ENCODE measurements at places on chromosomes 4 and X.

GRCh38 chr4:179755322-179755721, 2313.1 kb upstream of the AGA start:
- DNase-seq, result no peak

DNA sequence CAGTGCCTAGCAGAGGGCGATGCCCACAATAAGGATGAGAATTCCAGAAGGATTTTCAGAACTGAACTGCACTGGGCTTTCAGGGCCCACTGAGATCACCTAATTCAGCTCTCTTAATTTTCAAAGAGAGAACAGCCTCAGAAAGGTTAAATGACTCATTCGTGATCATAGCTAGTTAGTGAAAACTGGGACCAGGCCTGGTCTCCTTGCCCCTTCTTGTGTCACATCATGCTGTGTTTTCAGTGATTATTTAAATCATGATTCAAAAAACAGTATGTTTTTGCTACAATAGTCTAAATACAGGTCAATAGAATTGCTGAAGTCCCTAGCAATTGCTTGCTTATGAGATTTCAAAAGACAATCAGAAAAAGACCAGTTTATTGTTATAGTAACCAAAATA, 136.4 kb upstream of the PLAC1 start:
- no peak for DNase-seq

DNA sequence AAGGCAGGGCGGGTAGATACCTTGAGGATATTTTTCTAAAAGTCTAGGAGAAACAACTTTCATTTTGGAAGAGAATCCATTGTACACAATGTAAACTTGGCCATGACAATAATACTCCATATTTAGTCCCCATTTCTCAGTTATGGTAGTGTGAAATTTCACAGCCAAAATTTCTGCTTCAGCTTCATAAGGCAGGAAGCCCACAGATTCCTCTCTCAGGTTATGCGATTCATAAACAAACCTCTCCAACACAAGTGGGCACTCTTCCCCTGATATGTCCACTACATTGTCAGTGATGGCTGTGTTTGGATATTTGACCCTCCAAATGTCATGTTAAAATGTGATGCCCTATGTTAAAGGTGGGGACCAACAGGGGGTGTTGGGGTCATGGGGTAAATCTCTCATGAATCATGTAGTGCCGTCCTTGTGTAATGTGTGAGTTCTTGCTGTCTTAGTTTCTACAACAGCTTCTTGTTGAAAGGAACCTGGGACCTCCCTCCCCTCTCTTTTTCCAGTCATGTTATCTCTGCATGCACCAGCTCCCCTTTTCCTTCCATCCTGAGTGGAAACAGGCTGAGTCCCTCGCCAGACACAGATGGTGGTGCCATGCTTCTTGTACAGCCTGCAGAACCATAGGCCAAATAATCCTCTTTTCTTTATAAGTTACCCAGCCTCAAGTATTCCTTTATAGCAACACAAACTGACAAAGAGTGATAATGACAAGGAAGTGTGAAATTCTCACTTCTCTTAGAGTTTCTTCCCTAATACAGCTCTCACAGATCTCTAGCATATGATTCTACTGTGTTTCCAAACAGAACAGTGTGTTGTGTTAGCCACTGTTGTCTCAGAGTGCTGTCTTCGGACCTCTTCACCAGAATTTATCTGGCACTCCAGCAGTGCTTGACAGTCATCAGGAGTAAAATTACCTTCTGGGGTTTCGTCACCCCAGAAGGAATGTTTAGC, 598.4 kb upstream of the GNPDA2 start:
- no peak for DNase-seq

DNA sequence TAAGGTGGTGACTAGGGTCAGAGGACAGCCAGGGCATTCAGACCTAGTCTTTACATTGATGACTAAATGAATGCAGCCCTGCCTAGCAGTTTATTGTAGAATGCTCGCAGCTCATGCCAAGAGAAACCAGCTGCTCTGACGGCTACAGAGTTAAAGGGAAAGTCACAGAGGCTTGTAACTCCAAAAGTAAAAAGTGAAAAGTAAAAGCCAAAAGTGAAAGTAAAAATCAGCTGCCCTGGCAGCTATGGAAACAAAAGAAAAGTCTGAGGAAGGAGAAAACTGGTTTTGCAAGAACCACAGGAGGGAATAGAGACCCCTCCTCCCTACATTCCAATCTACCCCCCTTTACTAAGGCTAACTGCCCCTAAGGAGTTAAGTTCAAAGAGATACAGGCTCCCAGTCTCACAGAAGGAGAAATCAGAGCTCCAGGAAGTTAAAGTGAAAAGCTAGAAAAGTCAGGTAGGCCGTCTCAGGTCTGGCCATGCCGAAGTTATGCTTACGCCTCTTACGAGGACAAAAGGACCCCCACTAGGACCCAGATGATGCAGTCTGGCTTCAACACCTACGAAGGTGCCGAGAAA, 6.0 kb downstream of the GAGE10 start:
- DNase-seq, result no peak

- DNase-seq, result no peak
Observed at GRCh38 chr4:81592701-81593100, 121.0 kb upstream of the RASGEF1B start.

DNA sequence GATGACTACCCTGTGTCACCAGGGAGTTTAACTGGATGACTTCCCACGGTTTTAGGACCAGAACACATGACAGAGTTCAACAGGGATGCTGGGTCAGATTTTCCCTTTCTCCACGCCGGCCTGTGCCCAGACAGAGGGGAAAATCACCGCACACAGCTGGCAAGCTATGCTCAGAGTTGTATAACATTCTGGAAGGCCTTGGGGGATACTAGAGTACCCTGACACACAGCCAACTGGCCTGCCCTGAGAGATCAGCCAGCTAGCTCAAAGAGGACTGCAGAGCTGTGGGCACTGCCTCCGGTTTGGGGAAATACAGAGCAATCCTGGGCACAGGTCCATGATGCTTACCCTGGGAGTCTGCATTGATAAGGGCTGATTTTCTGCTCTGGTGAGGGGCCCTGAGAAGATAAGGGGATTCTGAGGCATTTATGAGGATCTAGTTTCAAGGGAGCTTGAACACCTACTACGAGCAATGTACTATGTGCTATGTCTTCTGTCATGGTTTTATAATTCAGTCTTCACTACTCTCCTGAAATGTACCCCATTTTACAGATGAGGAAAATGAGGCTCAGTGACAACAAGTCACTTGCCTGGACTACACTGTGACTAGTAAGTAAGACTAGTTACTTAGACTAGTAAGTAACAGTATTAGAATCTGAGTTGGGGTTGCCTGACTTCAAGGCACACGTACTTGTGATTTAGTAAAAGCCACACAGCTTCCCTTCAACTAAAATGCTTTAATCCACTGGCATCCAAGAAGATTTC, 14.7 kb downstream of the C4orf54 start:
- no peak for DNase-seq

GRCh38 chr4:88866862-88867550, 169.4 kb upstream of the NAP1L5 start:
- DNase-seq, result no peak

GRCh38 chrX:108270739-108271396, 167.4 kb downstream of the COL4A6 start:
- no peak for DNase-seq

- DNase-seq, result no peak
Observed at GRCh38 chr4:183350317-183351071, 28.3 kb upstream of the CLDN24 start.

DNA sequence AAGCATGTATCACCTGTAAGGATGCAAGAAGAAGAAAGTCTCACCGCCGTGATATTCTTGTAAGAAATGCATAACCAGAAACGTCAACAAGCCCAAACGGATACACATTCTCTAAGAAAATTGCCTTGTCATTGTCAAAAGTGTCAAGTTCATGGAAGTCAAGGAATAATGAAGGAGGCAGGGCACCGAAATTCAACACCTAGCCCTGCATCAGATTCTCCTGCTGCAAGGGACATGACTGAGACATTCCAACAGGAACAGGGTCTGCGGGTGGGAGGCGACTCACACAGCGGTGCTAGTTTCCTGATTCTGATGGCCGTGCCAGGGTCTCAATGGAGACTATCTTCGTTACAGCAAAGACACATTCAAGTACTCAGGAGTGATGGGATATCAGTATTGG, 26.7 kb downstream of the IRF2 start:
- no peak for DNase-seq

- no peak for DNase-seq
Observed at GRCh38 chrX:69564665-69565064, 51.2 kb upstream of the EDA start.

GRCh38 chr4:37687194-37687562, 1.0 kb upstream of the RELL1 start:
- DNase-seq, result no peak

GRCh38 chrX:40318076-40318475, 220.3 kb upstream of the BCOR start:
- DNase-seq, result no peak

DNA sequence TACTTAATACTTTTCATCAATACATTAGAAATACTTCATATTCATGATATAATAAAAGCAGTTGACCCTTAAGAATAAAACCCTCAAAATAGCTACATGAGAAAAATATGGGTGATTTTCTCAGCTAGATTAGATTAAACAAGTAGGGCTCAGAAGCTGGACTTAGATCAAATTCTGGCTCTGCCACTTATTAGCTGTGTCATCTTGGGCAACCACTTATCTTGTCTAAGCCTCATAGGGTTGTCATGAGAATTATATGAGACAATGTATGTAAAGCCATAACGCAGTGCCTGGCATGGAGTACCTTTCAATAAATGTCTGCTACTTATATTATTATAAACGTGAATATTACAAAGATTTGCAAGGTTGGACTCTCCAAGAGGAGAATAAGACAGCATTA, 84.3 kb upstream of the PGRMC2 start:
- DNase-seq, result no peak

- DNase-seq, result no peak
Observed at GRCh38 chrX:48617542-48618340, 20.4 kb downstream of the WDR13 start.

DNA sequence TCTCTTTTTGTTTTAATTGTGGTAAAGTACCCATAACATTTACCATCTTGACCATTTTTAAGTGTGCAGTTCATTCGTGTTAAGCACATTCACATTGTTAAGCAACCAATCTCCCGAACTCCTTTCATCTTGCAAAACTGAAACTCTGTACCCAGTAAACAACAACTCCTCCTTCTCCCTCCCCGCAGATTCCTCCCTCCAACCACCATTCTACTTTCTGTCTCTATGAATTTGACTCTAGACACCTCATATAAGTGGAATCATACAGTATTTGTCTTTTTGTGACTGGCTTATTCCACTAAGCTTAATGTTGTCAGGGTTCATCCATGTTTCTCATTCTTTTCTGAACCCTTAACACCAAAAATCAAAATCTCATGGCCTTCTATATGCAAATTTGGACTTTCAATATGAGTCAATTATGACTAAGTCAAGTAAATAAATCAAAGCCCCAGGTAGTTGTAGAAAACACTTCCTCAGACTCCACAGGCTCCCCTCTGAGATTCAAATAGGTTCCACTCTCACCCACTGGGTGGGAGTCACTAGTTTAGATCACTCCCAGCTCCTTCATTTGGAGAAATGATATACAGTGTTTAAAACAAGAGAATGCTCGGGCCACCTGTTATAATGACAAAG, 9.8 kb upstream of the RTL5 start:
- no peak for DNase-seq

- no peak for DNase-seq
Observed at GRCh38 chrX:112834031-112834845, 6.4 kb downstream of the AMOT start.

GRCh38 chrX:38045538-38046096, 39.3 kb downstream of the SYTL5 start:
- no peak for DNase-seq

DNA sequence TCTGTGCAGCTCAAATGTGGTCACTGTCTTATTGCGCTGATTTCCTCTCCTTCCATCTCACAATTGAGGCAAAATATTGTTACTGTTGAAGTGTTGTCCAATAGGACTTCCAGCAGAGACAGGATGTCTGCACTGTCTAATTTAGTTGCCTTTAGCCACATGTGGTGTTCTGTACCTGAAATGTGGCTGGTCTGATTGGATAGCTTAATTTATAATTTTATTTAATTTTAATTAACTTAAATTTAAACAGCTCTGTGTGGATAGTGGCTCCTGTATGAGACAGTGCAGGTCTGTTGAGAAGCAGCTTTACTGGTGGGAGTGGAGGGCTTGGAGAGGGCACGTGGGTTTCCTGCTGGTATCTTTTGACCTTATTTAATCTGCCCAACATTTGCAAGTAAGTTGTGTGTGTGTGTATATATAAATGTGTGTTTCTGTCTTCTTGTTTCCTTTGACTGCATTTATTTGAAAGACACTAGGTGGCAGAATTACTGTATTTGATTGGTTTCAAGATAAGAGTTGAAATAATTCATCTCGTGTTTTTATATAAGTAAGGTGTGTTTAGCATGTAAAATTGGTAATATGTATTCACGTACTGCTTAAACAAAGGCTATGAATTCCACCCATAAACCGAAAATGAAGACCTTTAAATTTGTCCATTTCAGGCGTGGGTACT, 55.3 kb upstream of the MSANTD1 start:
- DNase-seq, result no peak

- no peak for DNase-seq
Observed at GRCh38 chr4:185914583-185915199, 102.7 kb upstream of the SORBS2 start.

- no peak for DNase-seq
Observed at GRCh38 chrX:53794181-53794580, 107.7 kb upstream of the HUWE1 start.

DNA sequence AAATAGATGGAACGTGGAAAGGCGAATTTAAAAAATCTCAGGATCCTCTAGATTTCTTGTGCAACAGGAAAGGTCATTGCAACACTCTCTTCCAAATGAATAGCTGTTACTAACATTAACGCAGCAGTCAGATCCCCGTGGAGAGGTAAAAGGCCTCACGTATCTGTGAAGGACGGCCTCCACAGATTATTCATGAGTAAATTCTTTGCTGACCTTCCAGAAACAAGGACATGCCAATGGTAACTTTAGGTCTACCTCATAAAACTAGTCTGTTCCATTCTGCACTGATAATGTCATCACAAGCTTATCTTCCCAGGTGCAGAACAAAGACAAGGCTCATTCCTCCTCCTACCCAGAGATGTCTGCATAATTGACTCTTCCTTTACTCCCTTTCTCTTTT, 16.1 kb upstream of the REPS2 start:
- DNase-seq, result no peak

DNA sequence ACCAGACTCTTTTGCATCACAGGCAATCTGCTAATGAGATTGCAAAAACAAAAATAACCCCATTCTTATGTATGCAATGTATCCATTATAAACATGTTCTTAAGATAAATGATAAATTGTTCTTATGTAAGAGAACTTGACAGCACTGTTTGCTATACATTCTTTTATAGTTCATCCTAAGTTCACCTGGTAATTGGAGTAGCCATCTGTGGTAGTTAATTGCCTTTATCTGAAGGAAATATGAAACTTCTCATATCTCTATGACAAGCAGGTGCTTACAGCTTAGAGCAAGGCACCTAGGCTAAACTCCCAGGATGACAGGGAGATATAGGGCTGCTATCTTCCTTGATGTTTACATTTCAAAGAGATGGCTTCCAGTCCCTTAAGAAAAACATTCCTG, 21.3 kb upstream of the CLCN5 start:
- DNase-seq, result no peak

- DNase-seq, result no peak
Observed at GRCh38 chr4:20087522-20087911, 164.2 kb upstream of the SLIT2 start.

- DNase-seq, result no peak
Observed at GRCh38 chr4:13240066-13240465, 244.1 kb downstream of the RAB28 start.
